NCI-H1417 (cell line): ENCODE measurements at places on chromosomes 6 and 20.

GRCh38 chr6:106069478-106069877 lies 16.7 kb upstream of the PRDM1 start:
- peak; percentile 95 for DNase-seq

DNA sequence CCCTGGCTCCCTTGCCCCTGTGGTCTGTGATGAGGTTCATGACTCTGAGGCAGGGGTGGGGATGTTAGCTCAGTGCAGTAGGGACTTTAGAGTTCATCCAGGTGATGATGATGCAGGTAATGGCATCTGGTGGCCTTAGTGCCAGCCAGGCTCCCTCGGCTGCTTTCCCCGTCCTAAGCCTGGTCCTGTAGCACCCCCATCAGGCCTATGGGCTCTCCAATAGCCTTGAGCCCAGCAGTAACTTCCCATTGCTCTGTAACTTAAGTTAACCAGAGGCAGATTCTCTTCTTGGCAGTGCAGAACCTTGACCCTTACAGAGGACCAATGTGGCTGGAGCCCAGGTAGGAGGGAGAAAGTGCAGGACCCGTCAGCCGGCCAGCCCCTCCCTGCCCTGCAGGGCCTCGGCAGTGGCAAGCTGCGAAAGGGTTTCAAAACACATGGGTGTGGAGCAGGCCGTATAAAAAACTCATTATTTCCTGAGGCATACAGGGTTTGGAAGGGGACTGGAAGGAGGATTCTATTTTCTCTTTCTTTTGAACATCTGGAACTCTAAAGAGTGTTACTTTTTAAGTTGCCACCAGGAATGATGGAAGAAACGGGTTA lies 406.9 kb downstream of the CDH26 start:
- DNase-seq: no peak

- DNase-seq: no peak
These were observed 29.1 kb upstream of the ECI2 start for GRCh38 chr6:4164456-4164855.

DNA sequence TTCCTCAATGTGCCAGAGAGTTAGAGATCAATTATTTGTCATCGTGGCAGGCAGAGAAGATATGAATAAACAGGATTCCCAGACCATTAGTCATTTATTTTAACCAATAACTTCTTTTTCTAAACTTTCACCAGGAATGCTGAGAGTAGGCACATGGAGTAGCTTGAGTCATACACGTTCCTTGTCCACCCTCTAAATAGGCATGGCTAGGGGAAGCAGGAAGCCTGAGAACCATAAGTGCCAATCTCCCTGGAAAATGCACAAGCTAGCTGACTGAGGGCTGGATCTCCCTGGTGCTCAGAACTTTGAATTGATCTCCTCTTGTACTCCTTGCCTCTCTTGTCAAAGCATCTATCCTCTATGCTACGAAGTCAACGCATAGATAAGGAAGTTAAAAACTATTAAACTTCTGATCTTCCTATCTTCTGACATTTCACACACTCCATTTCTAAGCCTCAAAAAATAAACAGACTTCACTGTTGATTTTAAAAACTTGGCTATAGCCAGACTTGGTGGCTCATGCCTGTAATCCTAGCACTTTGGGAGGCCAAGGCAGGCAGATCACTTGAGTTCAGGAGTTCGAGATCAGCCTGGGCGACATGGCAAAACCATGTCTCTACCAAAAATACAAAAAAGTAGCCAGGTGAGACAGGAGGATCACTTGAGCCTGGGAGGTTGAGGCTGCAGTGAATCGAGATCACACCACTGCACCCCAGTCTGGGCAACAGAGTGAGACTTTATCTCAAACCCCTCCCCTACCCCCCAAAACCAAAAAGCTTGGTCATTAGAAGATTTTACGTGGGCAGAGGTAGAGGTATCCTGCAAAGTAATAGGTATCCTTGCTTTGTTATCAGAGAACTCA lies 11.8 kb downstream of the ADTRP start:
- DNase-seq: no peak

DNA sequence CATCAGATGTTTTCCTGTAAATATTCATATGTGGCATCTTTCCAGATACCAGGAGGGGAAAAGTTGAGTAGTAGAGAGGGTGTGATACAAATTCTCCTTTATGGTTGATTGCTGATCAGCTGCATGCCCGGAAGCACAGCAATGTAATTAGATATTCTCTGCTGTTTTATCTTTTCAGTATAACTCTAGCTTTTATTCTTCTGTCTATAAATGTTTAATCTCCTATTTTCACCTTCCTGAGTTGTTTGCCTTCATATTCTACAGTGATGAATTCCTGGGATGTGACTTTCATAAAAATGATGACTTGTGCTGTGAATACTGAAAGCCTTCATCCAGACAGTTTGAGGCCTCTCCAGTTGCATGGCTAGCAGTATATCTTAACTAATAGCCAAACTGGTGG lies 53.7 kb downstream of the SH3BGRL2 start:
- DNase-seq: no peak

- DNase-seq: no peak
These were observed 38.3 kb downstream of the COX4I2 start for GRCh38 chr20:31675828-31676608.

GRCh38 chr6:139490482-139490881 lies 116.0 kb upstream of the CITED2 start:
- DNase-seq: no peak

DNA sequence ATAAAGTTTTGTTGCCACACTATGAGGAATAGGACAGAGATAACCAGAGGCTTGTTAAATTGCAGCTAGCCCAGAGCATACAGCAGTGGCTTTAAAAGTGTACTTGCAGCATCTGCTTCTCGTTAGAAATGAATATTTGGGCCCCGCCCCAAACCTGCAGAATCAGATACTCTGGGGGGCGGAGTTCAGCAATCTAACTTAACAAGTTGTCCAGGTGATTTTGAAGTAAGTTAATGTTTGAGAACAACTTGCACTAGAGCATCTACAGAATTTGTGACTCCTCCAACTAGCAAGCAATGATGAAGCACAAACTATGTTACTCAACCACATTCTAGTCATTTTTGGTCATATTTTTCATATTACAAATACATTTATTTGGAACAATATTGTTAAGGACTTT lies 10.6 kb upstream of the SUPT3H start:
- DNase-seq: no peak

- no peak for DNase-seq
These were observed 14.0 kb upstream of the GCM1 start for GRCh38 chr6:53162606-53163005.

DNA sequence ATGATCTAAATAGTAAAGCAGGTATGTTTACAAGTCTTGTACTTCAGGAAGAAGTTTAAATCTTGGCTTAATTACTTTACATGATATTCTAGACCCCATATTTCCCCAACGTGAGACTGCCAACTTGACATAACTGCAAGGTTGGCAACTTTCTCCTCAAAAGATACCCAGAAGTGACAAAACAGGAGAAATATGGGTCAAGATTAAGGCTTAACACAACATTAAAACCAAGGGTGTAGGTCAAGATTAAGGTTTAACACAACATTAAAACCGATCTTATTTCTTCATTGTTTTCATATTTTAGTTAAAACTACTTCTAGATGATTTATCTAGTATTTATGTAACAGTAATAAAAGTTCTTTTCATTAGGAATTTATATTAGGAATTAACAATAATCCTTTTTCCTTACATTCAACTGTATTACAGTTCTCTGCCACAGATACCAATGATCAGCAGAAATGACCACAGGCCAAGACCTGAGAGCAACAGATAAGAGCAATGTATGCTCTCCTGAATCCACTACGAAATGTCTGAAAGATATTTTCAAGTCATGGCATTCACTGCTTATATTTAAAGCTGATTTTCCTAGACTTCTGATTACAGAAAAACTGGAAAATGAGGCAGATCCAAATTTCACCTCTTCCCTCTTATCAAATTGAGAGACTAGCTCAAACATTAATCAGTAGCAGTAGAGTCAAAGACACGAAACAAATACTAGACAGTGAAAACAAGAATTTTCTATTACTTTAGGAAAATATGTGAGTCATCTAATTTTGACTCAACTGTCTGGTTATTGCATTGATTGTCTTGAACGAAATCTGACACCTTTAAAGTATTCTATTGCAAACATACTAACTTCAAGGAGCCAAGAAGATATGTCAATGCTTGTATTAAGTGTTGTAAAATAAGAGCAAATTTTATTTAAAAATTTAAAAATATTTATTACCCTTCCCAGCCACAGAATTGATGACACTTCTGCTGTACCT lies 72.3 kb downstream of the RNGTT start:
- DNase-seq: no peak

GRCh38 chr6:52407467-52407866 lies 12.7 kb upstream of the EFHC1 start:
- peak; percentile 41 for DNase-seq

DNA sequence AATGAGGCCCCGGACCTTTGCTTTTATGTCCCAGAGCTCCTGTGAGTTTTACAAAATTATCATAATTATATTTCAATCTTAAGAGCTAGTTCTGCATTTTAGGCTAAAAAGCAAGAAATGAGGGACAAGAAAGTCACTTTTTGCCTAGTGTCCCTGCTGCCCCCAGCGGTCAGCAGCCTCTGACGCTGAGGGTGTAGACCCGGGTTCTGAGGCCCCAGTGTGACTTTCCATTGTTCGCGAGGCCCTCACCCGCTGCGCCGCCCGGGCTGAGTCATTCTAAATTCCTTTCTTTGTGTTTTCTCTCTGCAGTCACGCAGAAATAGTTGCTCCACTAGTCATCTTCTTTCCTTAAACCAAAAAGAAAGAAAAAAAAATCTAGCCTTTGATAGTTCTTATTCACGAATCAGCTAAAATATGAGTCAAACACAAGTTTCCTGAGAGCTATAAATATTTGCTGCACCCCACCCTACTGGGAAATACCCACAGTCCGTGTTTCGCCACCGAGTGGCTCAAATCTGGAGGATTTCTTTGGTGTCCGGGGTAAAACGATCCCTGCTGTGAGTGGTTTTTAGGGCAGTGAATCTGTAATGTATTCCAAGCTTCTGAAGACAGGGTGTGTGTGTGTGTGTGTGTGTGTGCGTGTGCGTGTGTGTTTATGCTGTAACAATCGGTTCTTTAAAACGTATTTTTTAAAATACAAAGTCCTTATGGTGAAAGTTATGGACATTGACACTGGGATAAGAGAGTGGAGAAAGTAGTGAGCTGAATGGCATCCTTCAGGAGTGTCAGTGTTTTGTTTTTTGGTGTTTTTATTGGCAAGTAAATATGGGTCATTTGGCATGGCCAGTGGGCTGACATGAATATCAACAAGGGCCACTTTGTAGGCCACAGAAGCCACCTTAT lies 59.7 kb upstream of the EEF1A1 start:
- no peak for DNase-seq

DNA sequence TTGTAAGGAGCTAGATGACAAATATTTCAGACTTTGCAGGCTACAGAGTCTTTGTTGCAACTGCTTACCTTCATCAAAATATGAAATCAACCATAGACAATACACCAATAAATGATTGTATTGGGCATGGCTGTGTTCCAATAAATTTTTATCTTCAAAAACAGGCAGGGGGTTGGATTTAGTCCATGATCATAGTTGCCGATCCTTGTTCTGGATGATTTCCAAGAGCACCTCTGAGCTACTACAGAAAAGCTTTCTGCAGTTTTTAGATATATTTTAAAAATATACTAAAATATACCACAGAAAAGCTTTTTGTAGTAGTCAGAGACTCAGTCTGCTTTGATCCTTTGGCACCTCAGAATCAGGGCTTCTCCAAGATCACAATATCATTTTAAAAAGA lies 145.0 kb downstream of the HTR1B start:
- DNase-seq: no peak

DNA sequence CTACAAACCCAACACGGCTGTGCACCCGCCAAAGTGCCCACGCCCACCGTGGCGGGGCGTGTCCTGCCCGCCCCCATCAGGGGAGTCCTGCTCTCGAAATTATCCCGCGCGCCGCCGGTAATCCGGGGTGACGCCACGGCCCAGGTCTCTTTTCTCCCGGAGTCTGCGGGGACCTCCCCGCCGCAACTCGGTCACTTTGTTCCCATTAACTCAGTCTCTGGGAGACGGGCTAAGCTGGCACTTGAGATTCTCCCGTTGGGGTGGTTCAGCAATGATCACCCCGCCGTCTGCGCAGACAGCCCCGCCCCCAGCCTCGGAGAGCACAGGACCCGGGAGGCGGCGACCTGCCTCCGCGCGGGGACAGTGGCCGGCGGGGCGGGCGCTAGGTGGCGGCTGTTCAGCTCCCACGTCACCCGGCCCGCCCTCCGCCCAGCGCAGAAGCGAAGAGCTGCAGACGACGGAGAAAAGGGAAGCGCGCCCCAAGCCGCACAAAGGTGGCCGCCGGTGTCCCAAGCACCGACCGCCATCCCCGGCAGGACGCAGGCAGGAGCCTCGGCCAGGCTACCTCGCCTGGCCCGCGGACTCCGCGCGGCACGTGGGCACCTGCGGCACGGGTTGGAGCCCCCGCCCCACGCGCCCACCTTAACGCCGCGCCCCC lies 31.5 kb downstream of the SF3B5 start:
- DNase-seq: peak; percentile 95

DNA sequence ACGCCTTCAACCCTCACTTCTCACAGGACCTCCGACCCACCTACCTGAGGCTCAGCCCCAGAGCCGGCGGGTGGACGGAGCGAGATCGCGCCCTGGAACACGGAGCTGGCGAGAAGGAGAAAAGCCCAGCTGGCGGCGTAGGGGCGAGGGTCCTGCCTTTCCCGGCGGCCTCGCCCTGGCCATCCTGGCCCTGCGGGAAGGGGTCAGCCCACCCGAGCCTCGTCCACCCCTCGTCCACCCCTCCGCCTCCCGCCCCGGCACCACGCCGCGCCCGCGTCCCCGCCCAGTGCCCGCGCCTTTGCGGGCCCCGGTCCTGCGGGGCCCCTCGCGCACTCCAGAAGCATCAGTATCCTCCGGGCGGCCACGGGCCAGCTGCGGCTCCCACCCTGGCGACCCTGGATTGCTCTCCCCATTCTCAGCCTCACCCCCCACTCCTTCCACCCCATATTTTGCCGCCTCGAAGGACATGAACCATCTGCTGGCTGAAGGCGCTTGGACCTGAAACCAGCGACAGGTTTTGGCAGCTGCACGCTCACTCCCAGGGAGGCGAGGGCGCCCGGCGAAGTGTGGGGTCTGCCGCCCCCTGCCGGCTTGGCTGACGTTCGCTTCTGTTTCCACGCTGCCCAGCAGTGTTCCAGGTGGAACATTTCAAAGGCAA lies 65.1 kb downstream of the PLG start:
- DNase-seq: peak; percentile 86

DNA sequence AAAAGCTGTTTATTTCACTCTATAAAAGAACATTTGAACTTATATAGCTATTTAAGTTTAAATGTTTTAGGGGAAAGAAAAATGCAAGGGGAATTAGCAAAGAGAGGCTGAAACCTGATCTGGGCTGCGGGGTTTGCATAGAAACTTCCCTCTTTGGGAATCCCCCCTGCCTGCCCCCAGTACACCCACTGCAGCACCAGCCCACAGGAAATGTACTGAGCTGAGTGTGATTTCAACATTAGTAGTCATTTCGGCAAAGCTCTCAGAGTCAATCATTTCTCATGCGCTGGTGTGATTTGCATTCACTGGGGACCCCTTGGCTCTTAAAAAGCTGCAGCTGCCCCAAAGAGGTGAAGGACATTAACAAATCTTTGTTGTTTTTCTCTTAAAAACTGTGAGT lies 859.4 kb downstream of the MAFB start:
- DNase-seq: no peak

- DNase-seq: no peak
These were observed 1.5 kb downstream of the LEMD2 start for GRCh38 chr6:33787346-33787953.

GRCh38 chr20:13817342-13817741 lies 32.5 kb downstream of the NDUFAF5 start:
- DNase-seq: no peak
